ENCODE measurements at places on chromosomes 16 and 17. TPM values are rescaled to one million over a fixed set of nuclear protein-coding genes. Genes with fewer than 3 reads are reported as not detected.

DNA sequence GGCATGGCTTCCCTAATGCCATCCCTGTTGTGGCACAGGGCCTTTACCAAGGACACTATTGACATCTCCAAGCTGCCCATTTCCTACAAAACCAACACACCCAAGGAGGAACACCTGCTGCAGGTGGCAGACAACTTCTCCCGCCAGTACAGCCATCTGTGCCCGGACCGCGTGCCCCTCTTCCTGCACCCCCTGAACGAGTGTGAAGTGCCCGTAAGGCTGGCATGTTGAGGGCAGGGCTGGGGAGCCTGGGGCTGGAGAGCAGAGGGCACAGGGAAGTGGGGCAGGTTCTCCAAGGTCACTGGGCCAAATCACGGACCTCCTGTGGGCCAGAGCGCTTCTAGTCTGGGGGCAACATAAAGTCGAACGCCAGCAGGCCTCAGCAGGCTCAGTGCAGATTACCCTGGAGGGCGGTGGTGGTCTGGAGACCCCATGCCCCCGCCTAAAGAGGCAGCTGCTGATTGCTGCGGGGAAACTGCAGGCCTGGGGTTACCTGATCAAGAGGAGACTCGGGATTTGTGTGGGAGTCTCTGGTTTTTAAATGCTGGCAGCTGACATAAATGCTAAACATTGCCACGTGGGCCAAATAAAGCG lies 4.3 kb downstream of the DRC7 start:
- DNase-seq, result no peak

DNA sequence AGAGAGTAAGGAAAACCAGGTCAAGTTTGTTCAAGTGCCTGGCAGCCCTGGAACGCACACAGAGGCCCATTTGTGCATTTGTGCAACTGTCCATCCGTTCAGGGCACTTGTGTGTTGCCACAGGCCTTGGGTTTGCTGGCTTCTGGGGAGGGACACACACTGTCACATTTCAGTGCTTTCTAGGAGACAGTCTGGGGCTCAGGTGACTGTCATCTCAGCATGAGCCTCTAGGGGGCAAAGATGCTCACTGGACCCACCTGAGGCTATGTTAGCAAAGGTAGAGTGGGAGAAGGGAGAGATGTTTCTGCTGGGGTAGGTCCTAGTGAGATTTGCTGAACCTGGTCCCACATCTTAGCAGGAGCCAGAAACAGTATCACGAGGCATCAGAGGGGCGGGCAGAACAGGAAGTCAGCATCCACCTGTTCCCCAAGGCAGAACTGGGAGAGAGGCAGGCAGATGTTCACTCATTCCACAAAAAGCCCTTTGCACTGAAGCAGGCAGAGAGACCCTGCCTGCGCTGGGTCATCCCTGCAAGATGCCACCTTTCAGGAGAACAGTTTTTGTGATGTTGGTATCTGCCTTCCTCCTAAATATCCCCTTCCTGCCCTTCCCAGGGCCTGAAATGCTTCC lies 48.5 kb downstream of the RAI1 start:
- DNase-seq, result no peak

The CDH3 gene
- total RNA-seq, result not detected

- no peak for DNase-seq
Measured at GRCh38 chr16:89511374-89511773, 3.2 kb downstream of the SPG7 start.

DNA sequence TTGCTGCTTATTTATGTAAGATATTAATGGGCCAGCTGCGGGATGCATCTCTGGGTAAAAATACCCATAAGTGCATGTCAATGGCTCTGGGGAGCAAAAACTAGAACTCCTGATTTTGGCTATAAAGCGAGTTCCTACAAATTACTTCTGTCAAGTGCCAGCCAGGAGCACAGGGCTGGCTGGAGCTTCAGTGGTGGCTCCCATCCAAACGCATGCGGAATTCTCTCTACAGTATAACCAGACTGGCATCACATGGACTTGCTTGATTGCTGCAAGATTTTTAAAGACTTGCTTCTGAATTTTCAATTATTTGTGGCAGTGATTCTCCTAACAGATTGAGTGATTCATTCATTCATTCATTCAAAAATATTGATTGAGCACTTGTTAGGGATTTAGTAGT lies 260.9 kb downstream of the PHKB start:
- DNase-seq, result no peak

The SLFN14 gene
- total RNA-seq, result not detected

GRCh38 chr17:32102172-32102571 lies 40.1 kb upstream of the RHOT1 start:
- no peak for DNase-seq

DNA sequence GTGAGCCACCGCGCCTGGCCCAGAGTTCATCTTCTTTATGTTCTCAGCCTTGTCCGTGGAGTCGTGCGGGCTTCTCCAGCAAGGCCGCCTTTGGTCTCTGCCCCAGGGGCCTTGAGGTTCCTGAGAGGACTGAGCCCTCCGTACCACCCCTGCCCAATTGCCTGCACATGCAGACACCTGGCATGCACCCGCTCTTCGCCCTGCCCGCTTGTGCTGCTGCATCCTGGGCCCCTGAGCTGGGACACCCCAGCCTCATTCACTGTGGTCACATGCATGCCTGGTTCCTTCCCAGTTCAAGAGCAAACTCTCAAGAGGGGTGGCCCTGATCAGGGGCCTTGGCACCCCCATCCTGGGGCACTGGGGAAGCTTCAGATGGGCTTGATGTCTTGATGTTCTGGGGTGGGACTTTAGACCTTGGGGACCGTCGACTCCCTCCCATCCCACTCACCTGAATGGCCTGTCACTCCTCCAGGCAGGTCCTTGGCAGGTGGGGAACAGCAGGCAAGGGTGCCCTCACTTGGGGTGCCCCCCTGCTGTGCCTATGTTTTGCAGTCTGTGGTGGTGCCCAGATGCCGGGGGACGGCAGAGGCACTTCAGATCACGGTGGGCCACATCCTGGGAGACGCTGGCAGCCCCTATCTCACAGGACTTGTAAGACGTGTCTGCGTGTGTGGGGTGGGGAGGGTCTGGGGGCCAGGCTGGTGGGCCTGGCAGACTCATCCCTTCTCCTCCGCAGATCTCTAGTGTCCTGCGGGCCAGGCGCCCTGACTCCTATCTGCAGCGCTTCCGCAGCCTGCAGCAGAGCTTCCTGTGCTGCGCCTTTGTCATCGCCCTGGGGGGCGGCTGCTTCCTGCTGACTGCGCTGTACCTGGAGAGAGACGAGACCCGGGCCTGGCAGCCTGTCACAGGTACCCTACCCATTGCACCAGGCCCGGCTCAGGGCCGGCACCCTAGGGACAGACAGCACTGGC lies 12.7 kb upstream of the SPNS2 start:
- DNase-seq, result no peak

The FAM83G gene
- total RNA-seq, result 6.0 TPM

DNA sequence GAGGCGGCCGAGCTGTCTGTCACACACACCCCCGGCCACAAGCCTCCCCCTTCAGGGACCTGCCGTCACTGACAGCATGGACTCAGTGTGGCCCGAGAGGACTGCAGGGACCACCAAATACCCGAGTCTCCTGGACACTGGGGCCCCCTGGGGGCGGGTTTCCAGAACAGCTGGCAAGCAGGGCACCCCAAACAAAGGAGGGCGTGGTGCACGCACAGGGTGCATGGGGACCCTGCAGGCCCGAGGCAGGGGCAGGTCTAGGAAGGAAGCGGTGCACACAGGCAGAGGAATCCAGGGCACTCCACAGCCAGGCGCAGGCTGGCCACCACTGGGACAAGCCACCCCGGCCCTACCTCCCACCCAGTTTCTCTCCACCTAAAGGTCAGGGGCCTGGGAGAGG lies 28.7 kb upstream of the ENPP7 start:
- DNase-seq, result no peak

The DLX4 gene
- not detected for total RNA-seq

DNA sequence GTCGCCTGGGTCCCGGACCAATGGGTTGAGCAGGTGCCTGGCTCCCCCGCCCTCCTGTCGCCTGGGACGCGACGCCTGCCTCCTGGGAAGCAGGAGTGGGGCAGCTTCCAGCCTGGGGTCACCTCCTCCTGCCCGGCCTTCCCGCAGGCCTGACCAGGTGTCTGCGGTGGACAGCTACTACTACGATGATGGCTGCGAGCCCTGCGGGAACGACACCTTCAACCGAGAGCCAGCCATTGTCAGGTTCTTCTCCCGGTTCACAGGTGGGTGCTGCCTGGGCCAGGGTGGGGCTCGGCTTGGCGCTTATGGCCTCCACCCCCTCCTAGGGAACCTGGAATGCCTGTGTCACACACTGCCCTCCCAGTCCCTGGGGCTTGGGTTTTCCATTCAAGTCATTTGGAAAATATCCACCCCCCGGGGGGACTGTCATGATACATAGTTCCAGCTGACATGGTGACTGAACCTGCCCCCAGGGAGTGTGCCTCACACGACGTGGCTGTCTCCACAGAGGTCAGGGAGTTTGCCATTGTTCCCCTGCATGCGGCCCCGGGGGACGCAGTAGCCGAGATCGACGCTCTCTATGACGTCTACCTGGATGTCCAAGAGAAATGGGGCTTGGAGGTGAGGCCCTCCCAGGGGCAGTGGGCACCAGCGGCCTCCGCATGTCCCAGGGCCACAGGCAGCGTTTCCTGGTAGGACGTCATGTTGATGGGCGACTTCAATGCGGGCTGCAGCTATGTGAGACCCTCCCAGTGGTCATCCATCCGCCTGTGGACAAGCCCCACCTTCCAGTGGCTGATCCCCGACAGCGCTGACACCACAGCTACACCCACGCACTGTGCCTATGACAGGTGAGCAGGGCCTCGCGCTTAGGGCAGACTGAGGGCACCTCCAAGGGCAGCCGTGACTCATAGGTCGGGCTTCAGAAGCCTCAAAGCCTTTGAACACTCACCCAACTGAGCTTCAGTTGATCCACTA lies 2.3 kb downstream of the DNASE1 start:
- DNase-seq, result peak; percentile 27

The PRAC2 gene
- not detected for total RNA-seq

DNA sequence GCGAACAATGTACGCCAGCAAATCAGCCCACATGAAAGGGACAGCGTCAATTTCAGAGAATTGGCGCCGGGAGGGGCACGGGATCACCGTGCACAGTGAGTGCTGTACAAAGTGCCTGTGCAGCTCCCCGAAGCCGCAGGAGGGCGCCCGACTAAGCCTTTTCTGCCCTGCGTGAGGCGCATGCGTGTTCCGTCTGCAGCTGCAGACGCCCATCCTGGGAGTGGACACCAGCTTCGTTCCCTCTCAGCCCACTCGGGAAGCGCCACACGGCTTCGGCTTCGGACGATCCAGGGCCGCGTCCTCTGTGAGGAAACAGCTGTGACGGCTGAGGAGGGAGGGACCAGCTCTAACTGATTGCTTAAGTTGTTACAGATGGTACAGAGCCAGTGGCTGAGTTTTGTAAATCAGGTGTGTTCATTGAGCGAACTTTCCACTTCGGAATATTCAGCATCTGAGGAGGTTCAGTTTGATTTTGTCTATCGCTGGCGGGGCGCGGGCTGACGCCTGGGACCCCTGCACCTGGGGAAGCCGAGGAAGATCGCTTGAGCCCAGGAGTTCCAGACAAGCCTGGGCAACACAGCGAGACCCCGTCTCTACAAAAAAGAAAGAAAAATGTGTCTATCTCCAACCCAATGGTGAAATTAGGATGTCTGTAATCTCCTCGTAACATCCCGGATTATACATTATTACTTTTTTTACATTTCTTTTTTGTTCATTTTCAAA lies 15.4 kb upstream of the ZNF287 start:
- peak; percentile 88 for DNase-seq

DNA sequence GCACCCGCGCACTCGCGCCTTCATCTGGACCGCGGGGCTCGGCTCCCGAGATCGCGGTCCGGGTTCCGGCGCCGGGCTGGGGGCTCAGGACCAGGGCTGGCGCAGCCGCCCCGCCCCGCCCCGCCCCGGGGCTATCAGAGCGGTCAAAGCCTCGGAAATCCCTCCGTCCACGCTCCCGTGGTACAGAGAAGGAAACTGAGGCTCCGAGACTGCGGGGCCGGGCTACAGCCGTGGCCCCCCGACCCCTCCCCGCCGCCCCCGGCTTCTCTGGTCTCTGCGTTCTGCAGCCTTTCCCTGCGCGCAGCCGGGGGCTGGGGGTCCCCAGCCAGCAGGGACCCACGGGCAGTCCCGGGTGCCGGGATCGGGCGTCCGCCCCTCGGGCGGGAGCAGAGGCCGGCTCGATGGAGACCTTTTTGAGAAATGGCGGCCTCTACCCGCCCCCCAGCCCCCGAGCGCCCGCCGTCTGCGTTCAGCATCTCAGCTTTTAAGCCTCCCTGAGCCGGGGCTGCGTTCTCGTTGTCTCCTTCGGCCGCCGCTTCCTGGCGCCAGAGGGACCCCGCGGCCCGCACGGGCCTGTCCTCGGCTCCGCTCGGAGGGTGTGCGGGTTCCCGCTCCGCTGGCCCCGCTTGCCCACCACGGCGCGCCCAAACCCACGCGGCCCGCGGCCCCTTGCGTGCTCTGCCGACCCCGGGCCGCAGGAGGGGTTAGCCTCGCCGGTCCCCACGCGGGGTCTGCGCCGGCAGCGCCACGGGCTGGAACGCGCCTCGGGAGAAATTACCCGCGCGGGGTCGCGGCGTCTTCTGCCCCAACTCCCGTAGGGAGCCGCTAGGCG lies 1.5 kb upstream of the NPTX1 start:
- peak; percentile 55 for DNase-seq

The EFCAB5 gene
- total RNA-seq, result 0.16 TPM

- DNase-seq, result no peak
Measured at GRCh38 chr17:63645775-63646487, 23.7 kb downstream of the MAP3K3 start.

DNA sequence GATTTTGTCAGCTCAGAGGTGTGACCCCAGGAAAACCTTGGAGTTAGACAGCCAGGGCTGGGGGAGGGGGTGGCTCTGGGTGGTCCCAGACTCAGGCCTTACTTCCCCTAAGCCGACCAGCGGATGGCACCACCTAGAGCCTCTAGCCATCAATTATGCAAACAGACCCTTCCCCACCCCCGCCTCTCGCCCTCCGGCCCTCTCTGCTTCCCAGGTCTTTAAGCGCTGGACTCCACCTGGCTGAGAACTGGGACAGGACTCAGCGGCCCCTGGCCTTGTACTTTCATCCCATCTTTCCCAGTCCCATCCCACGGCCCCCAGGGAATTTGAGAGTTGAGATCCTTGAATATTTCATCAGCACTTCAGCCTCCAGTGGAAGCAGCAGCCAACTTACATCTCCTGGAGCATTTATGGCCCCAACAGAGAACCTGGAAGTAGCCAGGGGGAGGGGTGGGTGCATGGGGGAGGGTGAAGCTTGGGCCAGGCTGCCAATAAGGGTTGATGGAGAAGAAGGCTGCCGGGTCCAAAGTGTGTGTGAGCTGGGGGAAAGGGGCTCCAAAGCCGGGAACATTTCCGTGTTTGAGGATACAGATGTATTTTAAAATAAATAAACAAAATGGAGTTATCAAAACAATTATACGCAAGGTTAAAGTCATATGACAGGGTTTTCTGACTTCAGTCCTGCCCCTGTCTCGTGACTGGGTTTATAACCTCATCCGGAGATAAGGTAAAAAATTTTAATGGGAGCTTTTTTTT lies 7.5 kb upstream of the JUP start:
- no peak for DNase-seq

GRCh38 chr17:9241371-9241712 lies 220.0 kb downstream of the NTN1 start:
- DNase-seq, result no peak

GRCh38 chr16:9849697-9850245 lies 332.5 kb downstream of the GRIN2A start:
- no peak for DNase-seq

The NPW gene
- total RNA-seq, result 0.83 TPM

The KCTD11 gene
- total RNA-seq, result 10.0 TPM

All from myocyte (in vitro differentiated cells).